ENCODE measurements at places on chromosomes 7 and 10.
A peak's percentile ranks its signal among the peaks of the same experiment; 100 is the strongest.

- no peak for DNase-seq
Measured at GRCh38 chr7:117673839-117674238, 194.0 kb downstream of the CFTR start.

GRCh38 chr10:98097616-98098015 is 36.8 kb upstream of the R3HCC1L start:
- DNase-seq: no peak

DNA sequence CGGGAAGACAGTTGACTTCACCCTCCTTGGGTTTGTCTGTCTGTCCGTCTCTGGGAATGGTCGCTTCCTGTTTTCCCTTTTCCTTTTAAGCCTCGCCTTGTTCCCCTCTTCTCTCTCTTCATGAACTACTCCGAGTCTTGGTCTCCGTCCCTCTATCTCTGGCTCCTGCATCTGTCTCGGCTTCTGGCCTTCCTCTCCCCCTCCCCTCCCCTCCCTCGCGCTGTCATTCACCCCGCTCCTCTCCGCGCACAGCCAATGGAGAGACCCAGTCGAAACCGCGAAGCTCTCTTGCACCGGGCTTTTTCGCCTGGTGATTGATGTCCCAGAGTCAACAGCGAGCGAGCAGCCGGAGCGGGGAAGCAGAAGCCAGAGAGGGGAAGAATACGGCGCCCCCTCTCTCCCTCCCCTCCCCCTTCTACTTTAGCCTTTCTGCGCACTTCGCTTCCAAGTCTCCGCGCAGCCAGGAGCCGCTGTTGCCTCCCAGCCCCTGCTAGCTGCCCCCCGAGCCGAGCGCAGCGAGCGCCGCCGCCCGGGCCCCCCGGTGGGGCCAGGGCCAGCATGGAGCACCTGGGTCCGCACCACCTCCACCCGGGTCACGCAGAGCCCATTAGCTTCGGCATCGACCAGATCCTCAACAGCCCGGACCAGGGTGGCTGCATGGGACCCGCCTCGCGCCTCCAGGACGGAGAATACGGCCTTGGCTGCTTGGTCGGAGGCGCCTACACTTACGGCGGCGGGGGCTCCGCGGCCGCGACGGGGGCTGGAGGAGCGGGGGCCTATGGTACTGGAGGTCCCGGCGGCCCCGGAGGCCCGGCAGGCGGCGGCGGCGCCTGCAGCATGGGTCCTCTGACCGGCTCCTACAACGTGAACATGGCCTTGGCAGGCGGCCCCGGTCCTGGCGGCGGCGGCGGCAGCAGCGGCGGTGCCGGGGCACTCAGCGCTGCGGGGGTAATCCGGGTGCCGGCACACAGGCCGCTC is at the start of gene TLX1:
TSS of gene TLX1 (plus strand) at position 317 of the 978 bp plus-strand sequence. CDS start at position 559, 242 bp downstream.
- no peak for DNase-seq

- no peak for DNase-seq
Measured at GRCh38 chr10:123945325-123945920, 53.8 kb upstream of the CPXM2 start.

DNA sequence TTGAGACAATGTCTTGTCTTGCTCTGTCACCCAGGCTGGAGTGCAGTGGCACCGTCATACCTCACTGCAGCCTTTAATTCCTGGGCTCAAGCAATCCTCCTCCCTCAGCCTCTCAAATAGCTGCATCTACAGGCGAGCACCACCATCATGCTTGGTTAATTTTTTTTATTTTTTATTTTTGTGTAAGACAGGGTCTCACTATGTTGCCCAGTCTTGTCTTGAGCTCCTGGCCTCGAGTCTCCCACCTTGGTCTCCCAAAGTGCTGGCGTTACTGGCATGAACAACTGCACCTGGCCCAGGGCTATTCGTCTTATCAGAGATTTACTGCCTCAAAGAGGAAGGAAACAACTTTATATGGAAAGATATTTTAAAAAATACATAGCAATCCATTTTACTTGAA is 102.8 kb upstream of the NUPR2 start:
- DNase-seq: no peak

- DNase-seq: no peak
Measured at GRCh38 chr10:5751601-5752253, 61.5 kb downstream of the GDI2 start.

- DNase-seq: no peak
Measured at GRCh38 chr7:19110776-19111175, 6.7 kb downstream of the TWIST1 start.

GRCh38 chr7:90594751-90595317 is 1.3 kb upstream of the CDK14 start:
- DNase-seq: no peak

DNA sequence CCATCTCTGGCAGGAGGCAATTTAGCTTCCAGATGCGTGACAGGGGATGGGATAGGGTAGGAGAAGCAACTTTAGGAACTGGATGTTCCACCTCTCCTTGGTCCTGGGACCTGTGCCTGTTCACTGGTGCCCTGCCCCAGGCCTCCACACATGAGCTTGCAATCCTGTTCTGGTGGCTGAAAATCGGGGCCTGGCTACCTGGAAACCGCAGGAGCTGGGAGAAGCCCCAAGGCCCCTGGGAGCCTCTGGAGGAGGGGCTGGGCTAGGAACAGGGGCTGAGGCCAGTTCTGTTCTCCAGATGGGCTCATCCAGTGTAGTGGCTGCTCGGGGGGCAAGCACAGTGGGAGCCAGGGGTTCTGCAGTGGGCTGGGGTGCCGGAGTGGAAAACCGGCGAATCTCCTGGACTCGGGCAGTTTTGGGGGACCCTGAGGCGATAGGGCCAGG is 5.3 kb upstream of the MYOZ1 start:
- no peak for DNase-seq

DNA sequence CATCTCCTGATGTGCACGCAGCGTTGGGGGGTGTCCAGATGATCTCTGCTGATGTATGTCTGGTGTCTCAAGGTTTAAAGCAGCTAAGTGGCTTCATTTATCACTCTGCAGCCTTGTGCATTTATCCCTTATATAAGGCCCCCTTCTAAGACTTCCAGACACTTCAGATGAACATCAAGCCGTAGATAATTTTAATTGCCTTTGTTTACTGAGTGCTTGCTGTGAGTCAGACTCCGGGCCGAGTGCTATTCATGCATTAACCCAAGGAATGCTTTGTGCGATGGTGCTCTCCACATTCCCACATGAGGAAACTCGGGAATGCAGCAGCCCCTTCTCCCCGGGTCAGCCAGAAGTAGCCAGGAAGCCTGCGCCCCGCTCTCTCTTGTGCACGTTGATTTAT is 328.6 kb upstream of the COBL start:
- no peak for DNase-seq

DNA sequence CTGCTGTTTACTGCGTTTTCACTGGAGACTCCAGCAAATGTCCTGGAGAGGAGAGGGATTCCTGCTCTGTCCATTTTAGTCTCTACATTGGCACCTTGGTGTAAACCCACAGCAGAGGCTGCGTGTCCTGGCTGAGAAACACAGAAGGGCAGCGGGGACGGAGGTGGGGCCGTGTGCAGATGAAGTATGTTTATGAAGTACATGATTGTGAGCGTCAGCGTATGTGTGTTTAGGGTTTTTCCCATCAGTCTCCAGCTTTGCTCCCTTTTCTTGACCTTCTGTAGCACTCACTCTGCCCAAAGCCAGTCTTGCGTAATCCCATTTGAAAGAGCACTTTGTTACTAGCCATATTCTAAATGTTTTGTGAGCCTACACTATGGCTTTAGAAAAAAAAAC is 750.7 kb upstream of the SORCS1 start:
- no peak for DNase-seq

DNA sequence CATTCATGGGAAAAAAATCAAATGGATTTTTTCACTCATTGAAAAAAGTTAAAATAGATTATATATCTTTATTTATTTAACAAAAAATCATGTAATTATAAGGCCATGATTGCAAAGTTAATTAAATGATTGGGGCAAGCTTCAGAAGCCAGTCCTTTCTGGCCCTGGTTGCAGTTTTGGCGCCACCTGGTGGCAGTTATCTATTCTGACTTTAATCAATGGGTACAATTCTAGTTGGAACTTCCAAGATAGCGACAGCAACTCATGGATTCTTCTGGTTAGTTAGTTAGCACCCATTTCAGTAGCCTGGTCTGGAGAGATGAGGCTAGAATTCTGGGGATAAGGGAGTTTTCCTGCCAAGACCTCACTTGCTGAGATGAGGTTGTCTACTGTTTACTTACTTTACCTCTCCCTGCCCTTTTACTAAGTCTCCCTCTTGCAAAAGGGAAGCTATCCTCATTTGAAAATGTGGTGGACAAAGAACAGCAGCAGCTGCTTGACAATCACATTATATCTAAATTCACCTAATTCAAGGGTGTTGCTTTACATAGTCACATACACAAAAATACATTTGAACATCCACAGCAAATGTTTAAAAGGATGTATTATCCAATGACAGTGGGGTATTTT is 42.3 kb downstream of the NOC3L start:
- peak; percentile 34 for DNase-seq

GRCh38 chr10:97355571-97355975 is 21.0 kb upstream of the FRAT2 start:
- DNase-seq: no peak
